Activated CD8-positive, alpha-beta memory T cell treated with anti-CD3 and anti-CD28 coated beads, Interleukin-2, amount 50 U/mL, for 48 hours (primary cell): ENCODE measurements at places on chromosomes 3 and 15.

- DNase-seq = no peak
These were observed 10.0 kb upstream of the MECOM start for GRCh38 chr3:169673521-169673920.

GRCh38 chr3:39903253-39903652 lies 93.8 kb downstream of the MYRIP start:
- DNase-seq = no peak

GRCh38 chr3:192372616-192373015 lies 354.7 kb downstream of the FGF12 start:
- no peak for DNase-seq

GRCh38 chr15:75775296-75776064 lies 62.8 kb upstream of the CSPG4 start:
- DNase-seq = no peak

GRCh38 chr3:150775001-150775599 lies 12.1 kb upstream of the SIAH2 start:
- no peak for DNase-seq

- DNase-seq = no peak
These were observed 218.7 kb upstream of the MDFIC2 start for GRCh38 chr3:70531063-70531657.

- DNase-seq = no peak
These were observed 239.3 kb upstream of the GBE1 start for GRCh38 chr3:82000773-82001172.

- DNase-seq = no peak
These were observed 29.0 kb downstream of the ARIH1 start for GRCh38 chr15:72503147-72503546.

- no peak for DNase-seq
These were observed 53.4 kb downstream of the UBE2E1 start for GRCh38 chr3:23859012-23859743.
